ENCODE measurements at places on chromosomes 5 and 9.

GRCh38 chr9:90085633-90086032, 480.8 kb downstream of the GADD45G start:
- DNase-seq = no peak

GRCh38 chr9:124688238-124688904, 82.7 kb downstream of the NR6A1 start:
- no peak for DNase-seq

DNA sequence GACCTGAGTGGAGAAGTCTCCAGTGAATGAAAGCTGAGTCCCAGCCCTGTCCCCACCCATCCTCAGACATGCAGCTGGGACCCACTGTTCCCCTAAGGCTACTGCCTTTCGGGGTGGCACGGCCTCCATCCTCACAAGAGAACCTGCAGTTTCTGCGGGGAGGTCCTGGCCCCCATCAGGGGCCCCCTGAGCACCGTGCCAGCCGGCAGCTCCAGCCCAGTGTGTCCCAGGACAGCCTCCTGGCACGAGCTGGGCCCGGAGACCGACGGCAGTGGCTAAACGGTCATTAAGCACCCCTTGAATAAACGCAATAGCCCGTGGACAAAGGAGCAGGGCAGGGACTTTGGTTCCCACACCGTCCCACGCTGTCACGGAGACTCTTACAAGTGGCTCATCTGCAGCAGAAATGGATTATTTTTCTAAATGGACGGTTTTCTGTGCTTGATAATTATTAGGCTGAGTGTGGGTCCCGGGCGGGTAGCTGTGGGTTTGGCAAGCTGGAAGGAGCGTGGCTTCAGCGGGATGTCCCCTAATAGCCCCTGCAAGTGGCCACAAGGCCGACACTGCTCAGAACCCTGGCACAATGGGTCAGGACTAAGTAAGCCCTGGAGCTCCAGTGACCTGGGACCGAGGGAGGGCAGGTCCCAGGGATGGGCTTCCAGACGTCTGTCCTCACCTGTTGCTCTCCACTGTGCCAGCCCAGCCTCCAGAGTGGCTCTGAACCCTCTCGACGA, 17.4 kb downstream of the FAM78A start:
- DNase-seq = no peak

GRCh38 chr9:34995670-34996060, 6.1 kb downstream of the DNAJB5 start:
- DNase-seq = no peak

DNA sequence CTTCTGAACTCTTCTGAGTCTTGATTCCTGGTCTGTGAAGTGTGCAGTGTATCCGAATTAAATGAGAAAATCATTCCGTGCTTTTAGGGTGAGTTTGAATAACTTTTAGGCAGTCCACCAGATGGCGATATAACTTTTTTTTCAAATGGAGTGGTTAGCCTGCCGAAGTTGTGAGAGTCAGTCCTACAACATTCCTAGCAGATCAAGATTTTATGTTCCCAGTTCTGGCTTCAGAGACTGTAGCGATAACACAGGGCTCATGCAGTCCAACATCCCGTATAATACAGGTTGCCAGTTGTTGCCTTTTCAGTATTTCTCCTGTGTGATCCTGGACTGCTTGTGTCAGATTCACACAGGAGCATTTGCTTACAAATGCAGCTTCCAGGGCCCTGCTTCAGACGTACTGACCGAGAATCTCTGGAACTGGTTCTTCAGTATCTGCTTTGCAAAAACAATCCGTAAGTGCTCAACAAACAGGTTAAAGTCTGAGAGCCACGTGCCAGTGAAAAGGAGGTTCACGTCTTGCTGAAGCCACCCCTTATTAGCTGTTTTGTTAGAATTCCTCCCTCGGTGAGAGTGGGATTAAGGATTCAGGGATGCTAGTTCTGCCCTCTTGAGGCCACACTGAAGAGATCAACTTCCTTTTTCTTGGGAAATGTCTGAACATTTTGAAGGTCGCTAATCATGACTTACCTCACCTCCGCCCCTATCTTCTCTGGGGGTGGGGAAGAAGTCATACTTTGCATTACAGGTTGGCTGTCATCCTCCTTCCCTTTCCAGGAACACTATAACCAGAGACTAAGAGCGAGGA, 22.8 kb downstream of the SMIM3 start:
- peak; percentile 64 for DNase-seq

DNA sequence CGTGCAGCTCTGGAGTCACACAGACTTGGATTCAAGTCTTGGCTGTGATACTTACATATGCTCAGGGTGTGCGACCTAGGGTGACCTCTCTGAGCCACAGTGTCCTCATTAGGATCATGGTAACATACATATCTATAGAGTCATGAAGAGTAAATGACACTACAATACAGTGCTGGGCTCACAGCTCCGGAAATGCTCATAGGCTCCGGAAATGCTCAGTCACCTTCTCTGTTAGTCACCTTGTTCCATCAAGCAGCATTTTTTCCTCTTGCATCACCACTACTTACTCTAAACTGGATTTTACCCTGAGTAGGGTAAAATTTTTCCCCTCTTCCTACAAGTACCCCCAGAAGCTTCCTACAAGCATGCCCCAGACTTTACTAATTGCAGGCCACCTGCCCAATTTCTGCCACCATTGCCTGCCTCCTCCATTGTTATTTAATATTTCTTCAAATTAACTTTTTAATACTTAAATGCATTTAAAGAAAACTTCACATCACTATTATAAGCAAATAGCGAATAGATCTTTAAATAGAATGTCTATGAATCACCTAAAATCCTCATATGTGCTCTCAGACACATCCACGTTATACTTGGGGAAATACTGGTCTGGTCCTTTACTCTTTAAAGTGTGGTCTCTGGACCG, 147.6 kb upstream of the SPRY4 start:
- peak; percentile 55 for DNase-seq

DNA sequence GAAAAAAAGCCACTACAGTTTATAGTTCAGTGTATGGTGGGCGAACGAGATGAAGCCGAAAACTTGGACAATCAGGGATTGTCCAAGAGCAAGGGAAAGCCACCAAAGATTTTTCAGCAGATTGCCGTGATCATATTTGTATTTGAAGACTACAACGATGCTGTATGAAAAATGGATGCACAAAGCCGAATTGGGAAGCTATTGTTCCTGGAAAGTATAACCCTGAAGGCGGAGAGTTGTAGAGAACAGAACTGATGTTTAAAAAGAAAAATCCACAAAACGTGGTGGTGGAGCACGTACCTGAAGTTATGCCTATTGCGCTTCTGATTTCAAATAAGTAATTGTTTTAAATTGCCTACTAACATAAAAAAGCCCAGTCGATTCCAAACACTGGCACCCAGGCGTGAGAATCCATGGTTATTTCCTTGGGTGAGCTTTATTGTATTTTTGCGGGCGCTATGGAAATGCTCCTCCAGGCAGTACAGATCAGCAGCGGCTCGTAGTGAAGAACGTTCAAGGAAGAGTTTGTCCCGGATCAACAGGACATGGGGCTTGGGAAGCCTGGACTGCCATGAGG, 772 bp upstream of the TARS1 start:
- no peak for DNase-seq

GRCh38 chr9:137460363-137461315, 1.5 kb upstream of the NSMF start:
- no peak for DNase-seq

GRCh38 chr5:134026521-134027287, 21.9 kb upstream of the VDAC1 start:
- peak; percentile 43 for DNase-seq

GRCh38 chr5:3602785-3603502, 7.3 kb downstream of the IRX1 start:
- no peak for DNase-seq

- no peak for DNase-seq
Observed at GRCh38 chr5:146076028-146076427, 29.3 kb downstream of the PLAC8L1 start.

GRCh38 chr9:111271481-111272080, 58.4 kb downstream of the OR2K2 start:
- DNase-seq = no peak

GRCh38 chr5:568809-569208, 43.3 kb upstream of the CEP72 start:
- no peak for DNase-seq

GRCh38 chr5:11251247-11251646, 490.2 kb upstream of the DAP start:
- no peak for DNase-seq

- no peak for DNase-seq
Observed at GRCh38 chr5:169838688-169839087, 141.6 kb downstream of the INSYN2B start.

All from CD4-positive, alpha-beta T cell treated with Interleukin-4 for 4 hours (primary cell).